Endothelial cell (in vitro differentiated cells): ENCODE measurements at places on chromosomes 12 and 14.
A peak's percentile ranks its signal among the peaks of the same experiment; 100 is the strongest.

DNA sequence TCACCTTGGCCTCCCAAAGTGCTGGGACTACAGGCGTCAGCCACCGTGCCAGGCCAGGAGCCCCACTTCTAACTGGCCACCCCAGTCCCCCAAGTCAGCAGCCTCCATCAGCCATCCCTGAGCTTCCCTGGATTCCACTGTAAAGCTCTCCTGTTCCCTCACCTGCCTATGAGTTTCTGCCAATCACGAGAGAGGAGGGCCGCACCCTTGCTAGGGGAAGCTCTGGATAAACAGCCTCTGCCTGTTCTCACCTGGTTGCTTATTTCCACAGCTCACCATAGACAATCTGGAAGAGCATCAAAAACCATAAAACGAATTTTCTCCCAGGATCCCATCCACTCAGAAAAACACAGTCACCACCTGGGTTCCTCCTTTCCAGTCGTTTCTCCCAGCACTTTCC lies 5.0 kb downstream of the CDCA4 start:
- no peak for DNase-seq

- no peak for DNase-seq
Measured at GRCh38 chr12:65152596-65152995, 16.8 kb upstream of the LEMD3 start.

DNA sequence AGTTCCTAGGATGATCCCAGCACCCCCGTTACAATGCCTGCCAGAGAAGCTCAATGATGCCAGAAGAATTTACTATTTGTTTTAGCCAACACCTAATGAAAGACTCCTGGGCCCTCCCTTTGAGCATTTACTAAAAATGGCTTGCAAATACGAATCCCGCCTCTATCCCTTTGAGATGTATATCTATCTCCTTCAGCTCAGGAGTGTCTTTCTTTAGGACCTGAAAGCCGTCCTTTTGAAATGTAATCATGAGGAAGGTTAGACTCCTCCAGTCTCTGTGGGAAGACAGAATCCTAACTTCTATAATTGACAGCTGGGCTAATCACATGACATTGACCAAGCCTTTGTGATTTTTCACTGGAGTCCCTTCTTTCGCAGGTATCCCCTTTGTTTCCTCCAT lies 19.2 kb upstream of the DYNC1H1 start:
- DNase-seq, result no peak

DNA sequence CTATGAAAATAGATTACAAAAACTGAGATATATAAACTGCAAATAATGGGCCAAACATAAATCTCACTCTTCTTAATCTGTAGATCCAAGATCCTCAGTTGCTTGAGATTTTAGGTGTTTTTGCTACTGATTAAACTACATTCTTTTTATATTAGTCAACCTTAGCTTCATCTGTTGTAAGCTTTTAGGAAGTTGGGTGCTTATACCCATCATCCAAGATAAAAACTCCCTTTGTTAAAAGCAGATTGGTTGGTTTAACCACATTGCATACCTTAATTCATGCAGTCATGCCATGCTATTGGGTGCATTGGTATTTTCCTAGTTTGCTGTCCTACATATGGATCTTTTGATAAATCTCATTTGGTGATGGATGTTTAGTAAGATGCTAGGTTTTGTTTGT lies 46.2 kb upstream of the DIP2B start:
- DNase-seq, result no peak

GRCh38 chr14:50516091-50516490 lies 16.3 kb downstream of the MAP4K5 start:
- DNase-seq, result no peak

DNA sequence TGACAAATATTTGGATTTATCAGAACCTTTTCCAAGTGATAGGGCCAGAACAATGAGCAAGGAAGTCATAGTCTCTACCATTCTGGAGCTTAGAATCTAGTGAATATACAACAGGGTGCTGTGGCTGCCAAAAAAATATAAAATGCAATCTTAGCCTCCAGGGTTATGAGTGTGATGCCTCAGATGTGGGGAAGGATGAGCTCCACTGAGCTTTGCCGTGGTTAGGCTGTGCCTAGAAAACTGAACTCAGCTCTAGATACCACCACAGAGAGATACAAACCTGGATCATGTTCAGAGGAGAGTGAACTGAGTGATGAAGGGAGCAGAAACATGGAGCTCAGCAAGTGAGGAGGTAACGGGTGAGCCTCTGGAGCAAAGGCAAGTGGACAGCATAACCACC lies 138.1 kb upstream of the HIF1A start:
- DNase-seq, result no peak

- no peak for DNase-seq
Measured at GRCh38 chr12:75935539-75936242, 95.9 kb downstream of the PHLDA1 start.

- no peak for DNase-seq
Measured at GRCh38 chr12:7498809-7499208, 4.8 kb downstream of the CD163 start.

GRCh38 chr14:105069871-105070759 lies 4.9 kb upstream of the GPR132 start:
- DNase-seq, result no peak

DNA sequence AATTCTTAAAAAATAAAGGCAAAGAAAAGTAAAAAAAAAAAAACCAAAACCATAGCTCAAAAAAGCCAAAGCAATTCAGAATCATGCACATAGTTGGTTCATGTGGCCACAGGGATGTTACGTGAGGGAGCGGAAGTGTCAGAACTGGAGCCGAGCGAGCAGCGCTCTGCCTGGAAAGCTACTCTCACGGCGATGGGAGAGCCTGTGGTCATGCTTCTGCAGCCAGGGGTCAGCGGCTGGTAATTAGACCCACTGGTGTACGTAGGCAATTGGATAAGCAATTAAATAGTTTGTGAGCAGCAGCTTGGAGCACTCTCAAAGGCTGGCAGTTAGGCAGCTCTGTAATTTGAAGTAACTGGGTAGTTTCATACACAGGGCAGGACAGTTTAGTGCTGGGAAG lies 58.1 kb downstream of the TRHDE start:
- DNase-seq, result no peak

DNA sequence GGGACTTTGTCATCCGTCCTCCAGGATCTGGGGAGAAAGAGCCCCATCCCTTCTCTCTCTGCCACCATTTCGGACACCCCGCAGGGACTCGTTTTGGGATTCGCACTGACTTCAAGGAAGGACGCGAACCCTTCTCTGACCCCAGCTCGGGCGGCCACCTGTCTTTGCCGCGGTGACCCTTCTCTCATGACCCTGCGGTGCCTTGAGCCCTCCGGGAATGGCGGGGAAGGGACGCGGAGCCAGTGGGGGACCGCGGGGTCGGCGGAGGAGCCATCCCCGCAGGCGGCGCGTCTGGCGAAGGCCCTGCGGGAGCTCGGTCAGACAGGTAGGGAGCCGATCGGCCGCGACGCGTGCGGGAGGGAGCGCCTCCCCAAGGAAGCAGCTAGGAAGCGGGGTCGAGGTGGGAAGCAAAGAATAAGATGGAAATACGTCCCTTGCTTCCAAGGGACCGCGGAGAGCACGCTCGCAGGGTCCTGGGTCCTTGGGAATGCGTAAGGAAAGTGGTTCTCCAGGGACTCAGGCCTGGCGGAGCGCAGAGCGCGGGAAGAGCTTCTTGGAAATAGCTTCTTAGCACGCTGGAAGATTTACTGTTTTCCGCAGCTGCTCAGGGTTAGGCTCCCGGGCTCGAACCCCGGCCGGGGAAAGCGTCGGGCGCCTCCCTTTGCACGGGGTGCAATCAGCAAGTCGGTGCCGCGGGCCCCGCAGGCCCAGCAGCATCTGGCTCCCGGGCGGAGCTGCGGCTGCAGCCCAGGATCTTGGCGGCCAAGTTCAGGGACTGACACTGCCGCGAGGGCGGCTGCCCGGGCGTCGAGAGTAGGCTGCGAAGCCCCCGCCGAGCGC lies 457 bp downstream of the SOCS2 start:
- DNase-seq, result peak; percentile 47

DNA sequence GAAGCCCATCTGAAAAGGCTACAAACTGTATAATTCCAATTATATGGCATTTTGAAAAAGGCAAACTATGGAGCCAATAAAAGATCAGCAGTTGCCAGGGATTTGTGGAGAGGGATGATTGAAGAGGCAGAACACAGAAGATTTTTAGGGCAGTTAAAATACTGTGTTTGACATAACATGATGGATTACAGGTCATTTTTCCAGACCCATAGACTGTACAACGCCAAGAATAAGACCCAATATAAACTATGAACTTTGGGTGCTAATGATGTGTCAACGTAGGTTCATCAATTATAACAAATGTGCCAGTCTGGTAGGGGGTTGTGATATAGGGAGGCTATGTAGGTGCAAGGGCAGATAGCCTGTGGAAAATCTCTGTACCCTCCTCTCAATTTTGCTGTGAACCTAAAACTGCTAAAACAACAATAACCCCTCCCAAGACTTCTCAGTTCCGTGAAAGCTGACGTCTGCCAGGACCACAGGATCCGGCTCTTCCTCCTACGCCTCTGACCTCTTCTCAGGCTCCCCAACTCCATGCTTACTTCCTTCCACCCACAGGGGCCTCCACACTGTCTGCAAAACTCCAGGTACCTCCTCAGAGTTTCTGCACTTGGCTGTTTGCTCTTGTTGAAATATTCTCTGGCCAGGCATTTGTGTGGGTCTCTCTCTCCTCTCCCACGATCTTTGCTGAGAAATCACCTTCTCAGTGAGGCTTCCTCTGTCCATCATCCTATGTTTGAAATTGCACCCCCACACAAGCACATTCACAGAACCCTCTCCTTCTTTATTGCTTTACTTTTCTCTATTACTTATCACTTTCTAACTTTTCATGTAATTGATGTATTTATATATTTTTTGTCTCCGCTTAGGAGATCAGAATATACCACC lies 131.4 kb downstream of the BBS10 start:
- DNase-seq, result no peak

- DNase-seq, result no peak
Measured at GRCh38 chr12:45893240-45893639, 97.1 kb downstream of the SCAF11 start.

- DNase-seq, result no peak
Measured at GRCh38 chr12:91040096-91040755, 17.6 kb downstream of the KERA start.

GRCh38 chr14:33317675-33318074 lies 379.0 kb downstream of the NPAS3 start:
- no peak for DNase-seq

DNA sequence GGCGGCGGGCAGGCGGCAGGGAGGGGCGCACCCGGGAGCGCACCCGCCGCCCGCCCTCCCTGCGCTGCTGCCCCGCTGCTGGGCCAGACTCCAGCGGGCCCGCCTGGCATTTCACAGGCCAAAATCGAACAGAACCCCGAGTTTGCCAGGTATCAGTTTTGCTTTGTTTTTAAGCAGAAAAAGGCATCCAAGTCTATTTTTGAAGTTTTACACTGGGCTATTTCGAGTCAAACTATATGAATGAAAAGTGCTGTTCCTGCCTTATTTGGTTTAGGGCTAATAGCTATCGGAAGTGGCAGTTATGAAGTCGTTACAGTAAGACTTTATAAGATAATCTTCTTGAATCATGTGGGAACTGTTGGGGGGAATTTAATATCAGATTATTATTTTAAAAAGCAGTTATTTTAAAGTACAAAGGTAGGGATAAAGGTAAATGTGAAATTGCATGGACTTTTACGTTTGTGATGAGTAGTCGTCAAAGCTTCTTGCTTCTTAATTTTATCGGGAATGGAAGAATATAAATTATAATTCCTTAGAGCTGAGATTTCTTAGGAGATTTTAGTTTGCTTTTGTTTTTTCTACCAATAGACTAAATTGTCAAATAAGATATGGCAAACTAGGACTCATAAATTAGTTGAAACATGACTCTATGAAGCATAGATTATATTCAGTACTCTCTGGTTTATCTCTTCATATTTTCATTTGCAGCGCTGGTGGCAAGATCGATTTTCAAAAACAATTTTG lies 1.1 kb downstream of the MSRB3 start:
- DNase-seq, result no peak

DNA sequence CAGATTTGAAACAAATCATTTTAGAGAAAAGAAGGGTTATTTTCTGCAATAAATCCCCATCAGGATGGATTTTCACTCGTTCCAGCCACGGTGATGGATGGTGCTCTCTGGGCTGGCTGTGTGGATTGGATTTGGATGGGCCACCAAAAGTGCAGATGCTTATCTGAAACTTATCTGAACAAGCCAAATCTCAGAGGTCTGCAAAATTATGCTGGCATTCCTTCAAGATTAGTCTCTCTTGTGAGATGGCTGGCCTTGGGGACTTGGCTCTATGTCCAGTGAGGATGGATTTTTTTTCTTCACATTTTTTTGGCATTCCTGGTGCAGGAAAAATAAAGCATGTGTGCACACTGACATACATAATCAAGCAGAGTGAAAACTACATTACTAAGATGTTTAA lies 341.9 kb downstream of the GXYLT1 start:
- no peak for DNase-seq

- no peak for DNase-seq
Measured at GRCh38 chr12:124898923-124899294, 15.5 kb downstream of the UBC start.

DNA sequence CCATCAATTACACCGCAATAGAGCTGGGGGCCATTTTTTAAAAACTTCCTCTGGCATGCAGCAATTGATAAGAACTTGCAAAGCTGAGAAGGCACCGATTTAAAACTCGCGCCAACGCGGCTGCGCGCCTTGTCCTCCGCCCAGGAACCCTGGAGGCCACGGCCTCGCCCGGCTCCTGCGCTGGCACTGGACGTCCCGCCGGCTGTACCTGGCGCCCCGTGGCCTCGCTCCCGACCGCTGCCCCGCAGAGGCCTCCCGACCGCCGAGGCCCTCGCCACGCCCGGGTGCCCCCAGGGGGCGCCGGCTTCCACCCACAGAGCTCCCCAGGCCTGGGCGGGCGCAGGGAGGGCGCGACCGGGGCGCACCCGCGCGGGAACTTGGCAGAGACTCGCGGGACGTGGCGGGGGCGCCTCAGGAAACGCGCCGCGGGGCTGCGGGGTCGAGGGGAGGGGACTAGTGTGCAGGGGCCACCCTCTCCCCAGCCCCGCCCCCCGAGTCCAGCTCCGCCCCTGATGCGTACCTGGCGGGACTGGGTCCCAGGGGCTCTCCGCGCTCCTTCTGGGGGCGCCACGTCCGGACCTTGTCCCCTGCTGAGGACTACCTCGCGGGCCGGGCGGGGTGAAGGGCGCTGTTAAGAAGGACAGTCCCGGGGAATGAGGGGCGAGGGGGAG lies 65.7 kb downstream of the TNFAIP2 start:
- DNase-seq, result peak; percentile 57

- DNase-seq, result no peak
Measured at GRCh38 chr12:26890784-26891183, 47.0 kb downstream of the INTS13 start.

DNA sequence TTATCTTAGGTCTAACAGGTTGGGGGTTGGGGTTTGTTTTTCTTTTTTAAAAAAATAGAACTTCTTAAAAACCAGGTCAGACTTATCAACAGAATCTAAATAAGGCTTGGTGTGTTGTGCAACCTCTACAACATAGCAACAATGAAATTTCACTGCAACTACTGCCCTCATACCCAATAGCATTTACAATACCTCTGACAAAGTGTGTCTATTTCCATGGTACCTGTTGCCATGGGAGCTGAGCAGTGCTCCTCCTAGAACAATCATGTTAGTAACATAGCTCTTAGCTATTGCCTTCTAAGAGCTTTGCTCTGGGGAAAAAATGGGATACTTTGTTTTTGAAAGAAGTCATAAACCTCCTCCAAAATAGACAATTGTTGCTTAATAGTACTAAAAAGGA lies 103.3 kb upstream of the CCDC175 start:
- no peak for DNase-seq
